ENCODE measurements at places on chromosomes 5 and 9. TPM values are rescaled to one million over a fixed set of nuclear protein-coding genes. Genes with fewer than 3 reads are reported as not detected.

DNA sequence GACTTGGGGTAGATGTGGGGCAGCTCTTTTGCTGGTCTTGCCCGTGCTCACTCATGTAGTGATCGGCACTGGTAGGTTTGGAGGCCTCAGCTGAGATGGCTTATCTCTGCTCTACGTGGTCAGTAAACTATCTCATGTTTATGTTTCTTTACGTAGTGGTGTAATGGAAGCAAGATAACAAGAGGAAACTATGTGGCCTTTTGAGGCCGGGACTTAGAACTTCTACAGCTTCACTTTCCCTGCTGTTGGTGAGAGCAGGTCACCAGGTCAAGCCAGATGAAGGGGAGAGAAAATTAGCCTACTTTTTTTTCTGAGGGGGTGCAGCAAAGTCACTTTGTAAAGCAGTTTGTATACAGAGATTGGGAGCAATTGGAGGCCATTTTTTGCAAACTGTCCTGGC is 8.5 kb downstream of the FOCAD start:
- no peak for DNase-seq

The AMBP gene
- not detected for total RNA-seq

- DNase-seq = no peak
Measured at GRCh38 chr9:118262191-118262590, 558.0 kb downstream of the TLR4 start.

The OTULINL gene
- 32.1 TPM for total RNA-seq

The HEMGN gene
- not detected for total RNA-seq

DNA sequence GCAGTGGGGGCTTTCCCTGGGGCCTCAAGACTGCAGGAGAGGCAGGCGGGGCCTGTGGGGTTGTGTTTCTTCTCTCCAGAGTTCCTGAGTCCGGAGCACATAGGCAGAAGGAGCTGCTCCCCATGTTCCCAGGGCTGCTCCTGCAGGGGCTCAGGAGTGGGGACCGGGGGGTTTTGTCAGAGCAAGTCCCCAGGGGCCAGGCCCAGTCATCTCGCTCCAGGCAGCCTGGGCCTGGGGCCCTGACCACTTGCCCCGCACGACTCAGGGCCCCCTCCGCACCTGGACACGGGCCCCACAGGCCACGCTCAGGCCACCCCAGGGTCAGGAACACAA is 22.0 kb upstream of the SLC6A19 start:
- DNase-seq = no peak

DNA sequence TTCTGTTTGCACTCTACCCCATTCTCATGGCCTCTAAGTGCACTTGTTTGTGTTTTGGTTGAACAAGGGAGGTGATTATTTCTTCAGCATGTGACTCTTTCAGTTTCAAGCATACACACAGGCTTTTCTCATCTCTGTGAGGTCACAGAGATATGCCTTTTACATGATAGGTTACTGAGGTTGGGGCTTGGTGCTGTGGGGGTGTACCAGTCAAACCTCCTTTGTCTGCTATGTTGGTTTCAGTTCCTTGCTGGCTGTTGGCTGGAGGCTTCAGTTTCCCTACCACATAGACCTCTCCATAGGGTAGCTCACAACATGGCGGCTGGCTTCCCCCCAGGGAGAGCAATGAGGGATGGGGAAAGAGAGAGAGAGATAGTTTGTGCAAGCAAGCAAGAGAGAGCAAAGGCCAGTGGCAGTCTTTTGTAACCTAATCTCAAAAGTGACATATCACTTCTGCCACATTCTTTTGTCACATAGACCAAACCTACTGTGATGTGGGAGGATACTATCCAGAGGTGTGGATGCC is 96.7 kb upstream of the SEMA6A start:
- DNase-seq = no peak

DNA sequence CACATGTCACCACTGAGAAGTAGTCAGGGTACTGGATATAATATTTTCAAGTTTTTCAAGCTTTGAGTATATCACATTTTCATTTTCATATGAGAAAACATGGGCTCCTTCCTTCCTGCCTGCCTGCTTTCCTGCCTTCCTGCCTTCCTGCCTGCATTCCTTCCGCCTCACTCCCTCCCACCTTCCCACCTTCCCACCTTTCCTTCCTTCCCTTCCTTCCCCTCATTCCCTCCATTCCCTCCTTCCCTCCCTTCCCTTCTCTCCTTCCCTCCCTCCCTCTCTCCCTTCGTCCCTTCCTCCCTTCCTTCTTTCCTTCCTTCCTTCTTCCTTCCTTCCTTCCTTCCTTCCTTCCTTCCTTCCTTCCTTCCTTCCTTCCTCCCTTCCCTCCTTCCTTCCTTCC is 175.3 kb downstream of the HMHB1 start:
- DNase-seq = no peak

DNA sequence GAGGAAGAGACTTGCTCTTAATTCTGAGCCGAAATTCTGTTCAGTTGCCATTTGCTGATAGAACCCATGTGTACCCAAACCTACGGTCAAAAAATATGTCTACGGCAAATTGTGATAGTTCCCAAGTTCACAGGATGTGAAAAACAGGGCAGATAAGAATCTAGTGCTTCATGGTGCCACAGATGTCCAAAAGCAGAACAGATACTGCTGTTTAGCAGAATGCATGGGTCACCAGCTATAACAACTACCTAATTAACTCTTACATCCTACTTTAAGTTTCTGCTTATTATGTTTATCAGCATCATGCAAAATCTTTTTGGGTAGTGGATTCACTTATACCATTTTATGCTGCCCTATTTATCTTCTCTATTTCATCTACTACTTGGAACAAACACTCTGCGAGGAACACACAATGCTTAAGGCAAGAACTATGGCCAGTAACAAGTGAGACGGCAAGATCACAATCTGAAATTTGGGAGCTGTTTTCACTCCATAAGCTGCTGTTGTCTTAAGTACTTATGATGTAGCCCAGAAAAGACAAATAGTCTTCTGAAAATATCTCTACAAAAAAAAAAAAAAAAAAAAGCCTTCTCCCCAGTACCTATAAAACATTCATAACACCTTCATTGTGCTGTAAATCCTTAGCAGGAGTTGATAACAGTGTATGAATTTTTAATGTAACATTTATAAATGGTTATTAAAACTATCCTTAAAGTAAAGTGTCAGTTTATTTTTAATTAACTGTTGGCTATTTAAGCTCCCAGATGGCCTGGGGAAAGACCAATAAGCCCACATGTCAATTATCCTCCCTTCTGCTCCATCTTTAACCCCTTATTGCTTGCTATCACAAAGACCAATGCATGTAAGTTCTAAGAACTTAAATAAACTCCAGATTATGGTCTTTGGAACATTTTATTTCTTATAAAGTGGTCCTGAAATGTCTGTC is 232.3 kb downstream of the TLR4 start:
- DNase-seq = no peak

- DNase-seq = no peak
Measured at GRCh38 chr5:61824396-61824795, 481.6 kb upstream of the KIF2A start.

DNA sequence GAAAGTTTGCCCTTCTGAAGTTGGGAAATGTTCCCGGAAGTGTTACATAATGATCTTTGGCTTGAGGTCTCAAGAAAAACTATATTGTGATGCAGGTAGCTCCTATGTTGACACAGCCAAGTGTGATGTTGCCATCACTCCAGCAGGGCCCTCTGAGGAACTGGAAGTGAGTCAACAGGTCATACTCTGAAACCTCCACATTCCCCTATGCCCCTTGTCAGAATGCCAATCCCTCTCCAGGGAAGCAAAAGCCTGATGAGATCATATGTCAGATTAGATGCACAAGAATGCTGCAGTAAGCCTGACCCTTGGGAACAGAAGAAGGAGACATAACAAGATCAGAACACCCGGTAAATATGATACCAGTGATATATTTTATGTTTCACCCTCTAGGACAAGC is 66.8 kb upstream of the ITGA2 start:
- DNase-seq = no peak

DNA sequence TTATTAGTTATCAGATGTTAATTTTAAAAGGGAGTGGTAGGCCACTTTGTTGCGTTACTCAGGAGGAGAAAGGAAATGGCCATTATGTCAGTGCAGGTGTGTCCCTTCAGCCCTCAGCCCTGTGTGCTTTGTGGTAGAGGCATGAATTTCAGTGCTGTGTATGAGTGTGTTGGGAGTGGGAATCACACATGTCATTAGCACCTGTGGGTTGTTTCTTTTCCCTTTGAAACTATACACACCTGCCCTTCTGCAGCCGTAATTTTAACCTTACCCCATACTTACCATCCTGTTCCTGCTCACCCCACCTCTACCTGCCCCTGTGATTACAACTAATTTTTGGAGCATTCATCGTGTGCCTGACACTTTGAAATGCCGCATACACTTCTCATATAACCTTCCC is 156.4 kb downstream of the ARHGAP26 start:
- no peak for DNase-seq

The PITX1 gene
- total RNA-seq = 2.5 TPM

DNA sequence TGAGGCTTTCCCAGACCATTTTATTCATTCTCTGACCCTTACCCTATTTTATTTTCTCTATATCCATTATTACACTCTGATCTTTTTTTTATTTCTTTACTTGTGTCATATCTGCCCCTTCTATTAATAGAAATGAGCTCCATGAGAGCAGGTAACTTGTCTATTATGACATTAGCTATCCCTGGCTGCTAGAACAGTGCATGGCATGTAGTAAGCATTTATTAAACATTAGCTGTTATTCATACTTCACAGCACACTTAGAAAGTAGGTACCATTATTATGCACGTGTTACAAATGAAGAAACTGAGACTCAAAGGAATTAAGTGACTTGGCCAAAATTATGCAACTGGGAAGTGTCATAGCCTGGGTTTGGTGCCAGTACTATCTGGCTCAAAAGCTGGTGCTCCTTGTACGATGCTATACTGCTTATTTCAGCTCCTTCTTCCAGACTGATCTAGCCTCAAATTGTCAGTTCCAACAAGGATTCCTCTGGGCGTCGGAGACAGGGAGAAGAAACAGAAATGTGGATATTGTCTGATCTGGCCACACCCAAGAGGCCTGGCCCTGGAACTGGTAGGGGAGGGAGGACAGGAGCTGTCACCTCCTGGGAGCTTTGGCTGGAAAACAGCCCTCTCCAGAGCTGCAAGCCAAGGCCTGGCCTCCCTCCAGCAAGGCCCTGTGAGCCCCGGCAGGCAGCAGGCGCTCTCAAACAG is 10.8 kb upstream of the NIPAL4 start:
- DNase-seq = no peak

- no peak for DNase-seq
Measured at GRCh38 chr9:12740845-12741244, 34.0 kb upstream of the LURAP1L start.

DNA sequence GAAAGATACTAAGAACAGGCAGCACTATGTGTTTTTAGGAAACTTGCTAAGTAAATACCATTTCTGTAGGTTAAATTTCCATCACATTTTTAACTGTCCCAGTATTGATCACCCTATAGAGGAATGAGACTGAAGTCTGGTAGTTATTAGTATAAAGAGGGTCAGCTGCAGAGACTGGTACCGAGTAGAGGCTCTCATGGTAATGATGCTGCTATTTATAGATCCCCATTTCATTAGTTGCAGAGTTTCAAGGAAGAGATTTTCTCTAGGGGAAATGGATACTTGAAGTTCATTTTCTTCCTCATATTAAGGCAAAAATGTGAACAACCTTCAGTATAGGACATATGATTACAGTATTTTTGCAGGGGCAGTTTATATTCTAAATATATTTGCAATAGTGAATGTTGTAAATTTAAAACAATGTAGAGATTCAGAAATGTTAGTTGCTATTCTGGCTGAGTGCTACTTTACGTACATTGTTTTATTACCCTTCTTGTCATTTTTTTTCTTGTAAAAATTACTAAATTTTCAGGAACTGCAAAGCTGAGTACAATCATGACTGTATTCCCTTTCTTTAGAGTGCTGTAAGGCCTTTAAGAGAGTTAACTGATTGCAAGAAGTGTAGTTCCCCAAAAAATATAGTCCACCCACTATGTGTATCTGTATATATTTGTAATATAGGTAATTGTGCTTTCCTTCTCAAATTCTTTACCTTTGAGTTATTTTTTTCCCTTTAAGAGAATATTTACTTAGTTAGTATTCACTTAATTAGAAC is 14.7 kb downstream of the PBX3 start:
- DNase-seq = no peak

DNA sequence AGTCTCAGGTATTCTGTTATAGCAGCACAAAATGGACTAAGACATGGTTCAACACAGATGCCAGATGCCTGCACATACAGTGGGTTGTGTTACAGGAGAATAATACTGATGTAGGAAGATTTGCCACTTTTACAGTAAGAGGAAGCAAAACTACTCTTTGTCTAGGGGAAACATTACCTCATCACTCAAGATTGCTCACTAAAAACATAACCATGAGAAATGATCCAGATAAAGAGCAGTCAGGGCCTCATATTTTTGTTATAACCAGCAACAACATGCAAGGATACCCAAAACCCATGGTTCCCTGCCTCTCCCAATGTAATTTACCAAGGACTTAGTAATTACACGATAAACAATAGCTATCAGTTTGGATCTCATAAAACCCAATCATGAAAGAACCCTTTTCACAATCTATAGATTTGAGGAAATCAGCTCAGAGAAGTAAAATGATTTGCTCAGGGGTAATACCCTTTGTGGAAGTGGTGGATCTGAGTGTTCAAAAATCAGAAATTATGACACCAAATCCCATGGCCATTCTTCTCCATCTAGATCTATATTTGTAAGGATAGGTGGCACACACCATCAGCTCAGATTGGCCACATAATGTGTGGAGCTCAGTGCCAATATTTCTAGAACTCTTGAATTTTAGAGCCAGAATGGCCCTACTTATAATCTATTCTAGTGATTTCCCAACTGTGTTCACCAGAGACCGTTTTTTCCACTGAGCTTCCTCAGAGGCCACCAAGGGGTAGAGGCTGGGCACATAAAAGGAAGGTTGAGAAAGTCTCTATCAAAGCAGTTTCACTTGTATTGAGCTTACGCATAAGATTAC is 27.8 kb downstream of the DPYSL3 start:
- DNase-seq = no peak

The INSL4 gene
- total RNA-seq = not detected

GRCh38 chr5:94385767-94386166 is 232.6 kb downstream of the KIAA0825 start:
- DNase-seq = no peak

The SH3PXD2B gene
- total RNA-seq = 5.8 TPM

GRCh38 chr5:122727112-122727541 is 47.8 kb upstream of the SNX2 start:
- no peak for DNase-seq
